Endothelial cell (in vitro differentiated cells): ENCODE measurements at places on chromosomes 12 and 14. TPM values are rescaled to one million over a fixed set of nuclear protein-coding genes. Genes with fewer than 3 reads are reported as not detected.

MYF5 gene
- total RNA-seq, result not detected

DNA sequence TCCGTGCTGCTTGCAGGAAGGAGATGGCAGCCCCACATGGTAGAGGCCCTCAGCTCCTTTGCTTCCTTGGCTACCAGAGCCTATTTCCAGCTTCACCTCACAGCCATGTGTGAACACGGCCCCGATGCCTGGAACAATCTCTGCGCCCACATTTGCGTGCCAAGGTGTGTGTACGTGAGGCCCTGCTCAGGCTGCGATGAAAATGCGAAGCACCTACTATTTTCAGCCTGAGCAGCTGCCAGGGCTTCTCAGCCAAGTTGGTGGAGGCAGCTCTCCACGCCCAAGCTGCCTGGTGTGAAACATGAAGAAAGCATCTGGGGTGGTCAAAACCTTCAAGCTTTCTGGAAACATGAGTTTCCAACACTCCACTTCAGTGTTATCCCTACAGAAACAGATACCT, 177.8 kb upstream of the EGLN3 start:
- no peaks in the 10 kb centered on the region for H3K4me1 ChIP-seq
- H3K27ac ChIP-seq, result no peak overlapping the region
- no peaks in the 10 kb centered on the region for H3K27me3 ChIP-seq
- no peak overlapping the region for H3K4me3 ChIP-seq

DNA sequence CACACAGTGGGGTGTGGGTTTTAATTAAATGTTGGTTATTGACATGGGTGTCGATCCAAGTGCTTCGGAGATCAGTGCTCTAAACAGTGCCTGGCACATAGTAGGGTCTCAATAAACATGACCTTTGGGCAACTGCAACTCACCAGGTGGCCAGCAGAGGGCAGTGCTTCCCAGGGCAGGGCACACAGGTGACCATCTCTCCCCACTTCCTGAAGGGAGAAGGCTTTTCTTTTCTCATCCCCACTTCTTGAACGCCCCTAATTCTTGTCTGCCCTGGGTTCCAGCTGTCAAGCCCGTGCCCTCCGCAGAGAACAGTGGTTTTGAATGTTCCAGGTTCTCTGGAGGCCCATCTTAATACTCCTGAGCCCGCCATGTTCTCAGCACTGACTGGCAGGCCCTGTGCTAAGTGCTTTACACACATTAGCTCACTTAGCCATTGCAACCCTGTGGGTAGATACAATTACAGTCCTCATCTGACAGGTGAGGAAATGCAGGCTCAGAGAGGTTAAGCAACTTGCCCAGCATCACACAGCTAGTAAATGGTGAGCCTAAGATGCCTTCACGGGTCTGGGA, 16.3 kb downstream of the RAPGEF3 start:
- H3K4me3 ChIP-seq, result peak overlapping the region; percentile 56
- peaks cover 48% of the 10 kb centered on the region for H3K36me3 ChIP-seq
- peak; percentile 69 for DNase-seq
- H3K4me1 ChIP-seq, result peaks cover 16% of the 10 kb centered on the region

DNA sequence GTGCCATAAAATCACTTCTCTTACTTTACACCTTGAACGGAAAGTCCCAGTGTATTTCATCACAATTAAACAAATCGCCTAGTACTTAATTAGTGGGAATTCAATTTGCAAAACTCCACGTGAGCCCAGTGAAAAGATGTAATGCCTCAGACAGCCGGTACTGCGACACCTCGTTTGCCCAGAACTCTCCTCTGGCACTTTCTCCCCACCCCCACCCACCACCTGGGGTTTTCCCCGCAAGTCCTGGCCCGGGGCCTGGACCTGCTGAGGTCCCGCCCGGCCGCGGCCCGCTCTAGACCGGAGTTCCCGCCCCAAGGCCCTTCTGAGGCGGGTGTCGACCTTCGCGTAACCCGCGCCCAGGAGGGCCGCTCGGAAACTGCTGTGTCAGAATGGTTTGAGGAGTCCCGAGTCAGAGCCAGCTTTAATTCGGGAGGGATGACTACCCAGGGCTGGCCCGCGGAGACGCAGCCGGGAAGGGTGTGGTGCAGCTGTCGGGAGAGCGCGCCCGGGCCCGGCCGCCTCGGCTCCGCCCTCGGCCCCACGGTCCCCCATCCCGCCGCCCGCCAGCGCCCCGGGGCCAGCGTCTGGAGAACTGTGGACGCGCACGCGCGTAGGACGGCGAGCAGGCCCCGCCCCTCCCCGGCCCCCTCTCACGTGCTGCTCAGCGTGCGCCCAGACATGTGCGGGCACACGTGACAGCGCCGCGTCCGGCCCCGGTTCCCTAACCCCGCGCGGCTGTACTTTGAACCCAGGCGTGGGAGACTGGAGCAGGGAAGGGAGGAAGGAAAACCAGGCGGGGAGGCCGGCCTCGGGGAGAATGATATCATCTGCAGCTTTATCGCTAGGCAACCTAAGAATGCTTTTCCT, 10.8 kb downstream of the BHLHE41 start:
- peaks cover 31% of the 10 kb centered on the region for H3K4me1 ChIP-seq
- peak; percentile 93 for DNase-seq
- peak overlapping the region; percentile 88 for H3K4me3 ChIP-seq
- H3K27me3 ChIP-seq, result peaks cover 3% of the 10 kb centered on the region
- H3K36me3 ChIP-seq, result no peaks in the 10 kb centered on the region
- H3K27ac ChIP-seq, result peak overlapping the region; percentile 94

- no peaks in the 10 kb centered on the region for H3K4me1 ChIP-seq
- no peak overlapping the region for H3K4me3 ChIP-seq
- H3K27ac ChIP-seq, result no peak overlapping the region
- DNase-seq, result no peak
- H3K27me3 ChIP-seq, result peaks cover 3% of the 10 kb centered on the region
These were observed 898.9 kb upstream of the SEL1L start for GRCh38 chr14:82432301-82433105.

DNA sequence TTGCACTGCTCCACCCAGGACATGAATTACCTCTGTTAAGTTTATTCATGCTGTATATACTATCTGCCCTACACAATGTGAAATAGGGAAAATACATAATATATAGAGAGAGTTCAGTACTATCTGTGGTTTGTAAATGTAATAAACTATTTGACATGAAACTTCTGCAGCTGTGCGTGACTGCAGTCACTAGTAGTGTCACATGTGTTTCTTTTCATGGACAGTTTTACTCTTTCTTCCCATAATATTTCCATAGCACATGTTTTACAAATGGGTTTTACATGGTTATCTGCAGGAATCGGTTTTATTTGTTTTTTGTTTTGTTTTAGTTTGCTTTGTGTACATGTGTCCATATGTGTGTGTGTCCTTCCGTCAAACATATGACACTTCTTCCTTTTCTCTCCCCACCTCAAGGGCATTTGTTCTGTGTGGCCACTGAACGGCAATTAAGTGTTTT, 1644.1 kb upstream of the FLRT2 start:
- DNase-seq, result no peak
- no peaks in the 10 kb centered on the region for H3K36me3 ChIP-seq
- no peaks in the 10 kb centered on the region for H3K27me3 ChIP-seq
- no peak overlapping the region for H3K27ac ChIP-seq
- H3K4me3 ChIP-seq, result no peak overlapping the region

GRCh38 chr12:96880220-96880619, 26.8 kb upstream of the NEDD1 start:
- no peak overlapping the region for H3K27ac ChIP-seq
- no peak for DNase-seq
- H3K4me1 ChIP-seq, result no peaks in the 10 kb centered on the region
- H3K27me3 ChIP-seq, result no peaks in the 10 kb centered on the region
- H3K36me3 ChIP-seq, result no peaks in the 10 kb centered on the region
